Activated naive CD4-positive, alpha-beta T cell (primary cell): ENCODE measurements at places on chromosomes 16 and 17.

DNA sequence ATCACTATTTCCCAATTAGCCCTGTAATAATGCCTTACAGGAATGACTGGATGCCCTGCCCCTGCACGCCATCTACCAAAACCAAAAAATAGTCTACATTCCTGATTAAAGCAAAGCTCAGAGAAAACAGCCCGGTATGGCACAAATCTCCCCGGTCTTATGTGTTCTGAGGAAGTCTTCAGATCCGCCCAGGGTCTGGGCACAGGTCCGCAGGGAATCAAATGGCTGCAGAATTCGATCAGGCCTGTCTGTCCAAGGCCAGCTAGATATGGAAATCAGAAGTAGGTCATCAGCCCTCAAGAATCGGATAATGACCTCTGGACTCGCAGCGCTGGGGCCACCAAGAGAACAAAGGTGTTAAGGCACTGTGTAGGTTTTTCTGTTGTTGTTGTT lies 171.0 kb downstream of the ZFHX3 start:
- DNase-seq, result no peak

DNA sequence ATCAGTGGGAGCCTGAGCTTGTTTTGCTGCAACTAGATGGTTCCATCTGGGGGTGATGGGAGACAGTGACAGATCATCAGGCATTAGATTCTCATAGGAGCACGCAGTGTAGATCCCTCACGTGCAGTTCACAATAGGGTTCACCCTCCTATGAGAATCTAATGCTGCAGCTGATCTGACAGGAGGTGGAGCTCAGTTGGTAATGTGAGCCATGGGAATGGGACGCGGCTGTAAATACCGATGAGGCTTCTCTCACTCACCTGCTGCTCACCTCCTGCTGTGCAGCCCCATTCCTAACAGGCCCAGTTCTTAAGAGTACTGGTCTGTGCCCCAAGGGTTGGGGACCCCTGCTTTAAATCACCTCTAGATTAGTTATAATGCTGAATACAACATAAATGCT lies 137.5 kb upstream of the PLEKHM1 start:
- no peak for DNase-seq

GRCh38 chr17:57277923-57278604 lies 21.7 kb downstream of the MSI2 start:
- DNase-seq, result no peak

DNA sequence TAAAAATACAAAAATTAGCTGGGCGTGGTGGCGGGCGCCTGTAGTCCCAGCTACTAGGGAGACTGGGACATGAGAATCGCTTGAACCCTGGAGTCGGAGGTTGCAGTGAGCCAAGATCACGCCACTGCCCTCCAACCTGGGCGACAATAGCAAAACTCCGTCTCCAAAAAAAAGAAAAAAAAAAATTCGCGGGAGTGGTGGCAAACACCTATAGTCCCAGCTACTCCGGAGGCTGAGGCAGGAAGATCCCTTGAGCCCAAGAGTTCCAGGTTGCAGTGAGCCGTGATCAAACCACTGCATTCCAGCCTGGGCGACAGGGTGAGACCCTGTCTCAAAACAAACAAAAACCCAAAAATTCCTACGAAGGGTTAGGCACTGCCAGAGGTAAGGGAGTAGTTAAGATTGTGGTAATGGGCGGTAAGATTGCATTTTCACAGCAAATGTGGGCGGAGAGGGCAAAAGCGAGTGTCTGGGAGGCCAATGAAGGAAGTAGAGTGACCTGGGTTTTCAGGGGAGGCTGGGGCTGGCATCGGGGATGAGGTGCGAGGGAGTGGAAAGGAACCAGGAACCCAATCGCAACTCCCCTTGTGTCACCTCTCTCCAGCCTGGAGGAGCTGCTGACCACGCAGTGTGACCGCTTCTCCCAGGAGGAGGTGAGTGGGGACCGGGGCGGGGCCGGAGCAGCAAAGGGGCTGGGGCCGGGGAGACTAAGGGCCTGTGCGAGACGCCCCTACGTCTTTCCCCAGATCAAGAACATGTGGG lies 2.6 kb downstream of the MYL11 start:
- DNase-seq, result no peak

- no peak for DNase-seq
Measured at GRCh38 chr16:50957056-50957455, 194.0 kb downstream of the SALL1 start.

- DNase-seq, result no peak
Measured at GRCh38 chr17:79914813-79915740, 75.8 kb upstream of the CBX4 start.

DNA sequence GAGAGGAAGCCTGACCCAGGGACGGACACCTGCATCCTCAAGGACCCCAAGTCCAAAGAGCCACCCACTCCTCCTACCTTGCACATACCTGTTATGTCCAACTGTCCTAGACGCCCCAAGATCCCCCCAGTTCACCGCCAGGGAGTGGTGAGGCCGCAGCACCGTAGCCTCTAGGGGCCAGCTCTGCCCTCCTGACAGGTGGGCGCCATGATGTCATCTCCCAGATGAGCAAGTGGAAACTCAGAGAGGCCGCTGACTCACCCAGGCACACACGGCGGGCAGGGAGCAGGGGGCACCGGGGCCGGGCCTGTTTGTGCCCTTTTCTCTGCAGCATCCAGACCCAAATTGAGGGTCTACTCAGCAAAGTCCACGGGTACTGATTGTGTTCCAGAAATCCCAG lies 4.8 kb upstream of the ZNF469 start:
- no peak for DNase-seq

GRCh38 chr17:82049521-82049971 lies 2.1 kb downstream of the RFNG start:
- no peak for DNase-seq

- DNase-seq, result no peak
Measured at GRCh38 chr16:51049678-51050376, 101.2 kb downstream of the SALL1 start.

DNA sequence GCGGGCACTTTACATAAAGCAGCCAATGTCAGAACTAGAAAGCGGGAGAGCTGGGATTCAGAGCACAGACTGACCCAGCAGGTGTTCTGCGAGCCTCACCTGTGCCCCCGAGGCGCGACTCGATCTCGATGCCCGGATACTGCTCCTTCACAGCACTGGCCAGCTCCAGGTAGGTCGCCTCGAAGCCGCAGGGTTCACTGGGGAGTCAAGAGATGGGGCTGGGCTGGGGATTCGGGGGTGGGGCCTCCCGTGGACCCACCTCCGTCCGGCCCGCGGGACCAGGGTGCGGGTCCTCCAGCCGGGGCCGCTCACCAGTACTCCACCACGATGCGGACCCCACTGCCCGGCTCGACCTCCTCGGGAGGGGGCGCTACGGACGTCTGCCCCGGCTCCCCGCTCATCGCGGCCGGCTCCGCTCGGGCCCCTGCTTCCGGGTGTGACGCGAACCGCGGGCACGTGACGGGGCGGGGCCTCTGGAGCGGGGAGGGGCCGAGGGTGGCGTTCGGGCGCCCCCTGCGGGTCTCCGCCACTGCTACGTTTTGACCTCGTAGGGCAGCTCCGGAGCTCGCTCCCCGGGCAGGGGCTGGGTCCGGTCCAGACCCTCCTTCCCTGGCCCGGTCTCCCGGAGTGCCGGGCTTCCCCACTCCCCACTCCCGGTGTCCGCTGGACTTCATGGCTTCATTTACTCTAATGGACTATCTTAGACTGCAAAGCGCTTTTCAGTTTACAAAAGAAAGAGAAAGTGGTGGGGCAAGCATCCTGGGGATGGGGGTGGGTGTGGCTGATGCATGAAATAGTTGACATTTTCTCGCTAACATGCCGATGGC lies at the start of gene MIEN1:
MIEN1 (minus strand) TSS at position 438 of the 827 bp plus-strand sequence; CDS start at position 401, 37 bp downstream.
- DNase-seq, result peak; percentile 93

GRCh38 chr17:75504347-75505151 lies 10.8 kb downstream of the CASKIN2 start:
- DNase-seq, result no peak

- DNase-seq, result no peak
Measured at GRCh38 chr17:49910094-49910857, 58.7 kb upstream of the DLX4 start.

GRCh38 chr17:1640329-1641064 lies 5.0 kb downstream of the SCARF1 start:
- no peak for DNase-seq

GRCh38 chr17:42101513-42102292 lies 3.4 kb upstream of the ZNF385C start:
- peak; percentile 42 for DNase-seq

GRCh38 chr16:80028581-80029380 lies 428.2 kb upstream of the MAF start:
- no peak for DNase-seq

DNA sequence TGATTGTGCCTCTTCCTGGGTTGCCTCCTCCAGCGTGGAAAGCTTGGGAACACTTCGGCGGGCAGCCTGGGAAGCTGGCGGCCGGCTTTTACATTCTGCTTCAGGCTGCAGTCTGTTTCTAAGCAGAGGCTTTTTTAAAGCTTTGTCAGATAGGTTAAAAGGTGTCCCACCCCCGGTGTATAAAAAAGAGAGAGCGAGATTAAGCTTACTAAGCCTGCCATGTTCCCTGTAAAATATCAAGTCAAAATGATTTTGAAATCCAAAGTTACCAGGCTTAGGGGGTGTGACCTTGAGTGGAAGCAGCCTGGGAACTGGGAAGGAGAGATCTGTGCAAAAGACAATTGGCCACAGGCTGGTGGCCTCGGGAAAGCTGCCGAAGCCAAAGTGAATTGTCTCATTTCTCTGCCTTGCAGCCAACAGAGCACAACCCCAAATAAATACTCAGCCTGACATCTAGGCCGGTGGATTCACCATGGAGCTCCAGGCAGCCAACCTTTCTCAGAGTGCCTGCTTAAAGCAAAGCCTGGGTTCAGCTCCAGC lies 254.5 kb downstream of the FTO start:
- DNase-seq, result no peak

GRCh38 chr17:72424505-72425117 lies 303.8 kb downstream of the SOX9 start:
- DNase-seq, result no peak

GRCh38 chr16:87947356-87948118 lies 3.7 kb upstream of the BANP start:
- no peak for DNase-seq

DNA sequence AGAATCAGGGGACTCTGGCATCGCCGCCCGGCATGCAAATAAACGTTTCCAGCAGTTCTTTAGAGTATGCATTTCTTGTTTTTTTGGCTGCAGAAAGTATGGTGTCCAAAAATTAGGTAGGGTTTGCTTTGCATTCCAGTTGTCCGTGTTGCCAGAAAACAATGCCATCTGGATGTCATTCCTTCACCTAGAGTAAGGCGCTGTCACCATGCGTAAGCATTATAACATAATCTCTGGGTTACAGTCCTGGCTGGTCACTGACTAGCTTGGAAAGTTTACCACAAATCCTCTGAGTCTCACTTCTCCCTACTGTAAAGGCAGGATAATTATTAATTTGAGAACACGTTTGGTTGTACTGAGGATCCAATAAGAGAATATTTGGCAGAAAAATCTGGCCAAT lies 457.7 kb downstream of the XYLT1 start:
- DNase-seq, result no peak

DNA sequence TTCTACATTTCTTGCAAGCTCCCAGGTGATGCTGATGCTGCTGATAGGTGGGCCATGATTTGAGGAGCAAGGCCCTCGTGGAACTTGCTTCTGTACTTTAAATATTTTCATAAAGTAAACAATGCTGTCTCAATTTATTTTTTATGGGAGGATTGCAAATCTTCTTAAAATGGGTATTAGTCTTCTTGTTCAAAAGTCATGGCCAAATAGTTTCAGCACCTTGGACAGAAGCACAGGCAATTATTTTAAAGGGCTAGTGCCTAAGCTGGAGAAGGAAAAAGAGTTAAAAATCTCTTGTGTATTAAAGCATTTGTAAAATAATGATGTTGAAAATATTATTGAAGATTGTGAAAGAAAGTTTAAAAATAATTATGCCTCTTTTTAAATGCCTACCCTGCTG lies 50.5 kb downstream of the GPR139 start:
- no peak for DNase-seq

DNA sequence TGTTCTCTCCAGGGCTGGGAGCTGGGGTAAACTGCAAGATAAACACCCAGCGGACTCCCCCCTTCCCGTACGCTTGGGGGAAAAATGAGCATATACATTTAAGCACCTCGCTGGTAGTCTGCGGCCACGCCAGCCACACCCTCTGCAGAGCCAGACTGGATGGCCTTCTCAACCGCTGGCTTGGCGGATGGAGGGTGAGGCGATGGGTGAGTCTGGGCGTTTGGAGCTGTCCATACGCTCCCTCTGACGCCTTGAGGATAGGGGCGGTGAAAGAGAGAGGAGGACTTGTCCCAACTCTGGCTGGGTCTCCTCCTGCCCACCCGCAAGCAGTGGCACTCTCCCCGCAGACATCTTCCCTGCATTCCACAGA lies 1.0 kb downstream of the ITGA3 start:
- no peak for DNase-seq

- no peak for DNase-seq
Measured at GRCh38 chr16:54417384-54417783, 130.8 kb upstream of the IRX3 start.

DNA sequence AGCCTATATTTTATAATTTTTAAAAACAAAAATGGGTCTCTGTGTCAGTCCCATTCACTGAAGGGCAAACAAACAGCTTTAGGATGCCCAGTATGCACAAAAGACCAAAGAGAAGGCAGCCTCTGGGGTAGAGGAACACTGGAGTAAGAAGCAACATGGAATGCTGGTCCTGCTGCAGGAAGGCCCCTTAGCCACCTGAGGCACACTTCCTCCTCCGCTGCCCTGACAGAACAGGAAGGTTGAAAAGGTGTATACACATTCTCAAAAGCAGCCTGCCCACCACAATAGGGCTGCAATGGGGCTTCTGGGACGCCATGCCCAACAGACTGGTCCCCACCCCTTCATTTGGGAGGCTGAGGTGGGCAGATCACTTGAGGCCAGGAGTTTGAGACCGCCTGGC lies 19.5 kb downstream of the TOM1L2 start:
- no peak for DNase-seq

- DNase-seq, result peak; percentile 81
Measured at GRCh38 chr17:2244545-2245525, 58.8 kb downstream of the SMG6 start.
